Bone marrow (tissue), 2 donors: ENCODE measurements at places on chromosomes 11 and 22.

GRCh38 chr11:62201376-62201775 is 7.1 kb upstream of the SCGB2A1 start:
- no peak for DNase-seq

- no peak for DNase-seq
Observed at GRCh38 chr11:106331176-106331575, 253.7 kb downstream of the AASDHPPT start.

DNA sequence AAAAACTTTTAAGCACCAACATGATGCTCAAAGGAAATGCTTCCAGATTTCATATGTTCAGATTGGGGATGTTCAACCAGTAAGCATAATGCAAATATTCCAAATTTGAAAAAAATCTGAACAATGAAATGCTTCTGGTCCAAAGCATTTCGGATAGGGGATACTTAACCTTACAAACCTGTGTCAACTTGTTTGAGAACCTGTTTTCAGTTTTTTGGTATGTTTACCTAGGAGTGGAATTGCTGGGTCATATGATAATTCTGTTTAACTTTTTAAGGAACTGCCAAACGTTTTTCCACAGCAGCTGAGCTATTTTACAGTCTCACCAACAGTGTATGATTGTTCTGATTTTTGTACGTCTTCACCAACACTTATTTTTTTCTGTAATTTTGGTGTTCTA is 23.7 kb downstream of the FAR1 start:
- DNase-seq: no peak

DNA sequence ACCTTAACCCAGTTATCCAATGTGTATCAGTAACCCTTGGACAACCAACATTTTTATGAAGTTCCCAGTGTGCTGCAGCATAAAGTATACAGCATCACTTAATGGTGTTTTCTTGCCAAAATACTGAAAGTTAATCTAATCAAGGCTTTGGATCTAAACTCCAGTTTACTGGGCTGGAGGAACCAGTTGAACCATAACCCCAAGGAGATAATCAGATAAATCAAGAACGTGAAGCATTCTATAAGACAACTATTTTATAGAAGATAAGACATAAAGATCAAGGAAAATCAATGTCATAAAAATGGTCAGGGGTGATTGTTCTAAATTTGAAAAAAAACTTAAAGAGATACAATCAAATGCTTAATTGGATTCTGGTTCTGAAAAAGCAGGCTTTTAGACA is 2.3 kb upstream of the OSBP start:
- DNase-seq: no peak

DNA sequence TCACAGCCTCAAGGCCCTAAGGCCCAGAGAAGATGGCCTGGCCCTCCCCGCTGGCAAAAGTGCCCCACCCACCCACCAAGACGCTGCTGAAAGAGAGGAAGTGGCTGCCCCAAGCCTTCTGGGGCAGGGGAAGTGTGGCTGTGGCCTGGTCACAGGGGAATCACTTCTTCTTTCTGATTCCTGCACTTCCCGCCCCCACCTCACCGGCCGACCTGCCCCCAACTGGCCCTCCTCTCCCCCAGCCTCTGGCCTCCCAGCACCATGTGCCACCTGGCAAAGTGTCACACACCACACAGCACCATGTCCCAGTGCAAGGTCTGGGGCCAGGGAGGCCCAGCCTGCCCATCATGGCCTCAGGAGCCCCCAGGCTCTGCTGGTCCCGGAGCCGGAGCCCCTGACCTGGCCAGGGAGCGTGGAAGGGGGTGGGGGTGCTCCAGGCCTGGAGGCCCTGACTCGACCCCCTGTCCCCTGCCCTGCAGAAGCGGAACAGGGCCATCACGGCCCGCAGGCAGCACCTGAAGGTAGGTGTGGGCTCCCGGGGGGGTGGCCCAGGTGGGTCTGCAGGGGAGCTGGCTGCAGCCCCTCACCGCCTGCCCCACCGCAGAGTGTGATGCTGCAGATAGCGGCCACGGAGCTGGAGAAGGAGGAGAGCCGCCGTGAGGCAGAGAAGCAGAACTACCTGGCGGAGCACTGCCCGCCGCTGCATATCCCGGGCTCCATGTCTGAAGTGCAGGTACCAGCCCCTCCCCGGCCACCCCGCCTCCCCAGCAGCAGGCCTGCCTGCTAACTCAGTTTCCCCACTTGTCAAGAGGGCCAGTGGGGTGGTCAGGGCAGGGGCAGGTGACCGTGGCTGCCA is 1.4 kb downstream of the TNNI2 start:
- peak; percentile 38 for DNase-seq

DNA sequence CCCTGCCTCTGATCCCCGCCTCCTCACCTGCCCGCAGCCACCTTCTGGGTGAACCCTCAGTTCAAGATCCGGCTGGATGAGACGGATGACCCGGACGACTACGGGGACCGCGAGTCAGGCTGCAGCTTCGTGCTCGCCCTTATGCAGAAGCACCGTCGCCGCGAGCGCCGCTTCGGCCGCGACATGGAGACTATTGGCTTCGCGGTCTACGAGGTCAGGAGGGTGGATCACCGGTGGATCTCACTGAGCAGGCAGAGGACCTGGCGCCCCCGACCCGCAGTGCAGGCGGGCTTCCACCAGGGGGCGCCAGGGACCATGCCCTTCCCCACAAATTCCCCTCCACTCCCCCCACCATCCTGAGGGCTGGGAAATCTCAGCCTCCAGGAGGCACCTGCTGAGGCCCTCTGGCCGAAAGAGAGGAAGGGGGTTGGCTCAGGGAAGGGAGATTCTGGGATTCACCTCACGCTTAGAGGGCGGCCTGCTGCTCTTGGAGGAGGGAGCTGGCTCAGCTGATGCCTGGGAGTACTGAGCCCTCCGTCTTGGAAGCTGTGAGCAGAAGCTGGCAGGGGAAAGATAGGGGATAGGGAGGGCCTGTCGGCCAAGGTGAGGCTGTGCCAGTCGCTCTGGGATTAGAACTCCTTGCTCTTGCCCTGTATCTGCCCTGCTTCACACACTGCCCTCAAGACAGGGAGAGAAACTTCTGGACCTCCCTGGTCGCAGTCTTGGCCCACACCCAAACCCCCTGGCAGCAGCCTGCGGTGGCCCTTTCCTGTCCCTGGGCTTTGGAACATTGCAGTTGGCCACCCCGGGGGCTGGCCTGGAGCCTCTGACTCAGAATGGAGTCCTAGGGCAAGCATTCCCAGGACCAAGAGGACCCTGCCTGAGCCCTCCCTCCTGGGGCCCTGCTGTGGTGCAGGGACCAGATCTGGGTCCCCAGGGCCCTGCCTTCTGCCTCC is 23.2 kb downstream of the CAPN1 start:
- DNase-seq: no peak

DNA sequence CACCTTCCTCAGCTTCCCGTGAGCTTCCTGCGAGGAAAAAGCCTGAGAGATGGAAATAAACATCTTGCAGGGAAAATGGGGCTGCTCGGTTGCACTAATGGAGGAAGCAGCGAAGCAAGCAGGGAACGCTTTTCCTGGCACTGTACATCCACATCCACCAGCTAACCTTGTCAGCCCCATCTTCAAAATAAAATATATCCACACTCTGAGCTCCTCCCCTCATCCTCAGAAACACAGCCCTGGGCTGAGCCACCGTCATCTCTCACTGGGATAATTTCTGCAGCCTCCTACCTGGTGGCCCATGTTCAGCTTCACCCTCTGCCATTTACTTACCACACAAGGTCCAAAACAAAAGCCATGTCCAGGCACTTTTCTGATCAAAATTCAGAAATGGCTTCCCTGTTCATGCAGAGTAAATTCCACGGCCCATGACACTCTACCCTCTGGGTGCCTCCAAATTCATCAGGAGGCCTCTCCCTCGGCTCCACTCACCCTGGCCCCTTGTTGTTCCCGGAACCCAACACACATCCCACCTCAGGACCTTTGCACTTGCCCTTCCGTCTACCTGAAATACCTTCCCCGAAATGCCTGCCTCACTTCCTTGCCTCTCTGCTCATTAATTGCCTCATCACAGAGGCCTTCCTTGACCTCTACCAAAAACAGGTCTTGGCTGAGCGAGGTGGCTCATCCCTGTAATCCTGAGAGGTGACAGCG is 13.0 kb downstream of the C11orf86 start:
- no peak for DNase-seq

DNA sequence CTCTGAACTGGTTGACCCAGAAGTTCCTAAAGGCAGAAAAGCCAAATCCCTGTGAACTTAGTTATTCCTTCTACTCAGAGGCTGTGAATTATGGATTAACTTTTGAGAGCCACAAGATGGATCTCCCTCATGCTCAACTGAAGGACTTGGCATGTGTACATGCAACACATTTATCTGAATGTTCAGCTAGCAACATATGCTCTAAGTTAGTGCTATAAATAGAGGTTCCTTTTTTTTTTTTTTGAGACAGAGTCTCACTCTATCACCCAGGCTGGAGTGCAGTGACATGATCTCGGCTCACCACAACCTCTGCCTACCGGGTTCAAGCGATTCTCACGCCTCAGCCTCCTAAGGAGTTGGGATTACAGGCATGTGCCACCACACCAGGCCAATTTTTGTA is 40.1 kb downstream of the EIF4ENIF1 start:
- DNase-seq: no peak

DNA sequence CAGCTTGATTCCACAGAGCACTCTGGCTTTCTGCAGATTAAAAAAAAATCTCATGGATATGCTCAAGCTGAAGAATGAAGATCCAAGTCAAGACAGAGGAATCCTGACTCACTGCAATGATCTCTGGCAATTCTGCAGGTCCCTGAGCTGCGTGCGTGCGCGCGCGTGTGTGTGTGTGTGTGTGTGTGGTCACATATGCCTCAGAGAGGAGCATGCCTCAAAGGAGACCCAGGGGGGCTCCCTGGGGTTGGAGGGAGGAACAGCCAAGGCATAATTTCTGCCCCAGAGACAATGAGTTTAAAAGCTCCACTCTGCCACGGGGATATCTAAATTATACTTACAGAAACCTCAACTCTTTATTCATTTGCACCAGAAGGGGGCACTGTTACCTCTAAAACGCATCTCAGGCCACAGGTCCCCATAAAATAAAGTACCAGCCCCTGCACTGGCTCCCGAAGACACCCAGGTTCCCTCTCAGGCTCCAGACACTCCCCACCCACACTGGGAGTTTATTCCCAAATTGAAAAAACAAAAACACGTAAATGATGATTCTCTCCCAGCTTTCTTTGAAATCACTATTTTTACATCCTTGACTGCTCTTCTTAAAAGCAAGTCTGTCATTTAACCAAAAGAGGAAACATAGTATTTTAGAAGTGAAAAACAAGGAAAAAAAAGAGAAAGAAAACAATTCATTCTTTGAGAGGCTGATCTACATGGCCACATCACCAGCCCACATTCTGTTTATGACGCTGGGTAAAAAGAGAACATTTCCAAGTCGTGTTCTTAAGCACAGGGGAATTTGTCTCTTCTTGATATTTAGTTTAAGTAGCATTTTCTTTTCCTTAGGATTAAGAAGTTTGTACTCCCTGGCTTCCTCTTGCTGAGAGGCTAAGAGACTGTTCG is 401.0 kb downstream of the LARGE1 start:
- no peak for DNase-seq

- no peak for DNase-seq
Observed at GRCh38 chr11:129380413-129380812, 4.8 kb downstream of the BARX2 start.

GRCh38 chr11:65777821-65778361 is 2.9 kb downstream of the AP5B1 start:
- DNase-seq: no peak

GRCh38 chr11:123653827-123654565 is 428 bp downstream of the SCN3B start:
- DNase-seq: no peak

- no peak for DNase-seq
Observed at GRCh38 chr11:11553573-11553972, 68.2 kb downstream of the GALNT18 start.

- DNase-seq: no peak
Observed at GRCh38 chr11:12798609-12799011, 124.4 kb downstream of the TEAD1 start.

GRCh38 chr11:130001461-130002351 is 929 bp downstream of the PRDM10 start:
- peak; percentile 42 for DNase-seq

DNA sequence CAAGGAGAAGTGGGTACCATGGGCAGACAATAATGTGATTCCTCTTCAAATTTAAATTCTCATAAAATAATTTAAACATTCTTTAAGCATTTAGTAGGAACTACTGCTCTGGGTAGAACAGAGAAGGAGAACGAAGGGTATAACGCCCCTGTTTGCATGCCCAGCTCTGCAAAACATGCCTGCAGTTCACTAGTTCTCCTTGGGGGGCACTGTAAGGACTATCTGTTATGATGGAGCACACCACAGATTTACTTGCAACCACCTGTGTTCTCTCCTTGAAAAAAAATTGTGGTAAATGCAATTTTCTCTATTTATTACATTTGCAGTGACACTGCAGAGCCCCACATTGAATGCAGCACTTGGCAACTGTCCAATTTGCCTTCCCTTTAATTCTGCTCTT is 100.3 kb downstream of the GUCY1A2 start:
- no peak for DNase-seq

DNA sequence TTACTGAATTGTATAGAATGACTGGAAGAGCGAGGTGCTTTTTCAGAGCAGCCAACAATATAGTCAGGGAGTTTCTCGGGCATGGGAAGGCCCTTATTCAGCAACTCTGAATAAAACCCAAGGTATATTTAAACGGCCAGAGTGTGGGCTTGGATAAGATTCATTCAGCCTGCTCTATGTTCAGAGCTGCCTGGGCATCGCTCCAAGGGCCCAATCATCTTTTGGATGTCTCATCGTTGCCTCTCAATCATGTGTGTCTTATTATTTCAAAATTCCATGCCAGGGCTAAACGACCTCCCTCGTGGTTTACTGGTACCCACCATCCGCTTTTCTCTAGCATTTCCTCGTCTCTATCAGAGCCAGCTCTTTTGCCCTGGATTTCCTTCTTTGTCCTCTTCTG is 19.5 kb upstream of the NTM start:
- no peak for DNase-seq

DNA sequence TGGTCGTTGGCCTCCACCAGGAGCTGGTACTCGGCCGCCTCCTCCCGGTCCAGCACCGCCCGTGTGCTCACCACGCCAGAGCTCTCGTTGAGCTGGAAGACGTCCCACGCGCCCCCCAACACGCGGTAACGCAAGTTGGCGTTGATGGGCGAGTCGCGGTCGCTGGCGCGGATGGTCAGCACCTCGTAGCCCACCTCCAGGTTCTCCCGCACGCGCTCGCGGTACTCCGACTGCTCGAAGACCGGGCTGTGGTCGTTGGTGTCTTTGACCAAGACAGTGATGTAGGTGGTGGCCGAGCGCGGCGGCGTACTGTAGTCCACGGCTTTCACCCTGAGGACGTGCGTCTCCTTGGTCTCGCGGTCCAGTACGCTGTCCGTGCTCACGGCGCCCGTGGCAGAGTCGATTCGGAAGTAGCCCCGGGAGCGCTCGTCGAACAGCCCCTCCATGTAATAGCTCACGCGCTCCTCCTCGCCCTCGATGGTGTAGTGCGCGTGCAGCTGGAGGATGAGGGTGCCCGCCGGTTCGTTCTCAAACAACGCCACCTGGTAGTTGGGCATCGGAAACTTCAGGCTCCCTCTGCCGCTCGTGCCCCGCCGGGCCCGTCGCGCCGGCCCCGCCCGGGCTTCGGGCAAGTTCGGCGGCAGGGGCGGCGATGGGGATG is 1.4 kb downstream of the CELSR1 start:
- no peak for DNase-seq
